ENCODE measurements at places on chromosomes 7 and 10. TPM values are rescaled to one million over a fixed set of nuclear protein-coding genes. Genes with fewer than 3 reads are reported as not detected.

CPA2 gene
- not detected for total RNA-seq

LRMDA gene
- total RNA-seq, result not detected

VCL gene
- total RNA-seq, result 50.8 TPM

TMEM176A gene
- total RNA-seq, result 116 TPM

DNA sequence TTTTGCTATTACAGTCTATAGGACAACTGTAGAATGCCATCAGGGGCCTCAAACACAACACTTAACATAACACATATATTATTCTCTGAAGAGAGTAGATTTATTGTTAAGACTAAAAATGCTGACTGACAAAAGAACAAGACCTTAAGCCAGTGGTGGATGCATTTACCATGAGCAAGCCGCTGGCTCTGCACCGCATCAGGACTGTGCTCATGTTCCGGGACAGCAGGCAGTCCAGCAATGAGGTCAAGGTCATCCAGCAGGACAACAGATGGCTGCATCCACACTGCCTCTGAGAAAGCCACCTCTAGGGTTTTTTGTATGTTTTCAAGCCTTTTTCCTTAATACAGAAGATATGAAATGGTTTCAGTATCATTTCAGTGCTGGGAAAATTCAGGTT lies 23.8 kb downstream of the PEX1 start:
- H3K36me3 ChIP-seq, result peaks cover 18% of the 10 kb centered on the region
- DNase-seq, result no peak
- no peaks in the 10 kb centered on the region for H3K27me3 ChIP-seq
- no peak overlapping the region for H3K4me3 ChIP-seq
- no peaks in the 10 kb centered on the region for H3K4me1 ChIP-seq
- H3K27ac ChIP-seq, result no peak overlapping the region

DNA sequence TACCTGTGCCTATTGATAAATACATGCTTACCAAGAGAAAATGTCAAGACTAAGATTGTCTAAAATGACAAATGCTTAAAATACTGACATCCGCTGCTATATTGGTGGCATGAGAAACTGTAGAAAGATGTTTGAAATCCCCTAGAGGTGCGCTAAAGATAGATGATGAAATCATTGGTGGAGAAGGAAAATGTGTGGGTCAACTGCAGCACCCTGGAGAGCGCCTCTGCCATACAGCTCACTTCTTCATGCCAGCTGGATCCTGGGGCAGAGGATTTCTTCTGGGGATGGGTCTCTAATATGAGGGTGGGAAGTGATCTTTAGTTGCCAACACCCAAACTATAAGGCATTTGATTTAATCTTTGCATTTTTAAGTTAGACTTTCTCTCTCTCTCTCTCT lies 680.4 kb upstream of the POM121L12 start:
- H3K36me3 ChIP-seq, result no peaks in the 10 kb centered on the region
- no peak overlapping the region for H3K27ac ChIP-seq
- H3K27me3 ChIP-seq, result no peaks in the 10 kb centered on the region
- H3K4me1 ChIP-seq, result no peaks in the 10 kb centered on the region
- DNase-seq, result peak; percentile 39

- H3K4me3 ChIP-seq, result no peak overlapping the region
- no peak for DNase-seq
- no peaks in the 10 kb centered on the region for H3K4me1 ChIP-seq
- H3K36me3 ChIP-seq, result no peaks in the 10 kb centered on the region
- no peak overlapping the region for H3K27ac ChIP-seq
These were observed 129.5 kb downstream of the KLF6 start for GRCh38 chr10:3655528-3655927.

DNA sequence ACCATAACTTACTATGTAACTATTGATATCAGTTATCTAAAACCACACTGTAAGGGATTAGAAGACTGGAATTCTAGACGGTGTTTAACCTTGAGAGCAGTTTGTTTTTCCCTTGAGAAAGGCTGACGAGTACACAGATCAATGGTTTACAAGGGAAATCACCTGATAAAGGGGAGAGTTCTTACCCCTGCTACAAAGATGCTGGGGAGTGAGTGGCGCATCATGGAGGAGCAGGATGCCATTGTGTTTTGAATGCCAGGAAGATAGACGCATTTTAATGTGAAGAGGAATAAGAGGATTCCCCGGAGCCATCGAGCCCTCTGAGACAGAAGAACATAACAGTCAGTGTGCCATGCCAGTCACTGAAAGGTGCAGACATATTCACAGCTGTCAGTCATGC lies 145.2 kb downstream of the PKD1L1 start:
- no peak for DNase-seq
- H3K4me3 ChIP-seq, result no peak overlapping the region
- no peaks in the 10 kb centered on the region for H3K27me3 ChIP-seq
- H3K36me3 ChIP-seq, result no peaks in the 10 kb centered on the region
- H3K4me1 ChIP-seq, result no peaks in the 10 kb centered on the region

DNA sequence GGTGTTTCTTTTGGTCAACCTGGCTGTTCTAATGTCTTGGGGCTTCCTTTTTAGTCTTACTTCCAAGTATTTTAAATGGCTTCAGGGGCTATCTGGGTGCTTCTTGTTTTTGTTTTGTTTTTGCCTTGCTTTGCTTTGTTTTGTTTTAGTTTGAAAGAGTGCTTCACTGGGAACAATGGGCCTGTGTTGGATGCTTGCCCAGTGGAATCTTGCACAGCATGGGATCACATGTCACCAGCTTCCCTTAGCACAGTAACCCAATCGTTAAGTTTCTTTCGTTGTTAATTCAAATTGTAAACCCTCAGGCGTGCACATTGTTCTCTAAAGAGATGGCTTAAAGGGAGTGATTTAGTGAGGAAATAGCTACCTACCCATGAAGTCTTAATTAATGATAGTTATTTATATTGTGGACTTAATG lies 8.9 kb downstream of the COL17A1 start:
- H3K4me1 ChIP-seq, result peaks cover 7% of the 10 kb centered on the region
- H3K27ac ChIP-seq, result no peak overlapping the region
- H3K4me3 ChIP-seq, result no peak overlapping the region
- no peaks in the 10 kb centered on the region for H3K36me3 ChIP-seq
- H3K27me3 ChIP-seq, result no peaks in the 10 kb centered on the region
- DNase-seq, result peak; percentile 77

GRCh38 chr7:114405427-114405826 lies 9.2 kb upstream of the FOXP2 start:
- H3K4me3 ChIP-seq, result no peak overlapping the region
- no peaks in the 10 kb centered on the region for H3K4me1 ChIP-seq
- H3K27me3 ChIP-seq, result no peaks in the 10 kb centered on the region
- H3K27ac ChIP-seq, result no peak overlapping the region
- peak; percentile 40 for DNase-seq

DNA sequence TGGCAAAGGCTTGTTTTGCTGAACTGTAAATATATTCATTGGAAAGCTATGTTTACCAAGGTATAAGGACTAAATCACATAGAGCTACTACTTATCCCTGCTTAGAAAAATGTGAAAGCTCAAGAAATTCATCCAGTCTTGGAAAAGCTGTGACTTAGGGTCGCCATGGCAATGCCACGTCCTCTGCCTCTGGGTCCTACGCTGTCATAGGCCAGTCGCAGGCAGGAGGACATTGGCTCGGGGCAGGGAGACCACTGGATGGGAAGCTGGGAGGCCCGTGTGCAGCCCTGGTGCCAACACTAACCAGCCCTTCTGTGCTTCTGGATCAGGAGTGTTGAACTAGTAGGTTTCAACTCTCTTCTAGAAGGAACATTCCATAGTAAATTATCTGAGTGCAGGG lies 67.3 kb upstream of the PDZD8 start:
- peaks cover 8% of the 10 kb centered on the region for H3K4me1 ChIP-seq
- no peaks in the 10 kb centered on the region for H3K27me3 ChIP-seq

DNA sequence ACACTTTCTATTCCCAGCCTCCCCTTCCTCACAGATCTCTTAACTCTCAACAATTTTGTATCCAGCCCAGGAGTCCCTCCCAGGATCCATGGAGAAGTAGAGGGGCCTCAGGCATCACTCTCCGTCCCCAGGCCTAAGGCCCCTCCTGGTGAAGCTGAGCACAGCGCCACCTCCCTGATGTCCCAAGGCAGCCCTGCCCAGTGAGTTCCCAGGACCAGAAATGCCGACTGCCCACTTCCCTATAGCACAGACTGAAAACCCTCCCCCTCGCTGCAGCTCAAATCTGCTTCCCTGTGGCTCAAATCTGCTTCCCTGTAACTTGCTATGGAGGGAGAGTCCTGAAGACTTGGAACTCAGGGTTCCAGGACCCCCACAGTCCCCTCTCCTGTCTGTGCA lies 35.6 kb downstream of the YKT6 start:
- no peak overlapping the region for H3K27ac ChIP-seq
- DNase-seq, result no peak
- H3K36me3 ChIP-seq, result no peaks in the 10 kb centered on the region
- no peaks in the 10 kb centered on the region for H3K4me1 ChIP-seq
- no peak overlapping the region for H3K4me3 ChIP-seq
